ENCODE measurements at places on chromosomes 16 and 17.

DNA sequence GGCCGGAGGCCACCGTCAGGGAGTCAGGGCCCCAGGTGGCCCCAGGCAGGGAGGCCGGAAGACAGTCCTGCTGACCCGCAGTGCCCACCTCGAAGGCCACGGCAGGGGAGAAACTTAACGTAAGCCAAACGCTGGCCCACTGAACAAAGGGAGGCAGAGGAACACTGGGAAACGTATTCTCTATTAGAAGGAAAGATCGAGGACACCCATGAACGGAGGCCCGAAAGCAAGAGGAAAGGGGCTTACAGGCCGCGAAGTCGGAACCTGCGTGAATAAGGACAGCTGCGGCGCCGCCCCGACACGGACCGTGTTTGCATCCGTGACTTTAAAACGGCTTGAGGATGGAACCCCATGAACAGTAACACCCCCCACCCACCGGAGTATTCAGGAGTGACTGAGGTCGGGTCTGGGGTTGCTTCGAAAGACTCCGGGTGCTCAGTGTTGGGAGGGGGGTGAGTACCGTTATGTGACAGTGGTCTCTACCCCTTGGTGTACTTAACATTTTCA is 102.4 kb upstream of the METRNL start:
- no peak overlapping the region for H3K4me3 ChIP-seq
- peaks cover 19% of the 10 kb centered on the region for H3K4me1 ChIP-seq
- no peak overlapping the region for H3K27ac ChIP-seq
- DNase-seq, result no peak
- peaks cover 5% of the 10 kb centered on the region for H3K36me3 ChIP-seq
- no peaks in the 10 kb centered on the region for H3K27me3 ChIP-seq

DNA sequence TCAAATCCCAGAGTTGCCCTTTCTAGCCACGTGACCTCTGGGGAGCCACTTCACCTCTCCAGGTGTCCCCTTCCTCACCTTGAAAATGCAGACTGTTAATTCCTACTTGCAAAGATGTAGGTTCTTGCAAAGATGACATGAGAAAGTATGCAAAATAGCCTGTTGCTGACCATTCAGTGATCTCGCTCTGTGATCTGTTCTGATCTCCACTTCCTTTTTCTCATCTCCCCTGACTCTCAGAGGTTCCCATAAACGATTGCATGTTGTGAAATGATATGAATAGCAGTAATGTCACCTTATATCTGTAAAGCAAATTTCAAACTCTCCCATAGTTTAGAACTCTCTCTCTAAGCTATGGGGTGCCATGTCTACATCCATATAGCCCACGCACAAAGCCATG is 182.3 kb downstream of the TMEM132E start:
- peaks cover 2% of the 10 kb centered on the region for H3K27me3 ChIP-seq
- no peak overlapping the region for H3K27ac ChIP-seq
- no peak overlapping the region for H3K4me3 ChIP-seq
- H3K4me1 ChIP-seq, result no peaks in the 10 kb centered on the region

DNA sequence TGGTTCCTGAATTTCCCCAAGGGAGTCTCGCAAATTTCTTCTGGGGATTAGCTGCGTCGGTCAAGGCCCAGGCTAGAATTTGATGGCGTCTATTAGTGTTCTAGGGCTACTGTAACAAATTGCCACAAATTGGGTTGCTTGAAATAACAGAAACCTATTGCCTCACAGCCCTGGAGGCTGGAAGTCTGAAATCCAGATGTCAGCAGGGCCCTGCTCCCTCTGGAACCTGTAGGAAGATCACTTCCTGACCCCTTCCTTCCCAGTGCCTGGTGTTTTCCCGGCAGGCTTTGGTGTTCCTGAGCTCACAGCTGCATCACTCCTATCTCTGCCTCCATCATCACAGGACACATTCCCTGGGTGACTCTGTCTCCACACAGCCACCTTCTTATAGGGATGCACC is 24.4 kb downstream of the DHRS7C start:
- no peak overlapping the region for H3K4me3 ChIP-seq
- no peak overlapping the region for H3K27ac ChIP-seq
- H3K36me3 ChIP-seq, result no peaks in the 10 kb centered on the region
- DNase-seq, result no peak

DNA sequence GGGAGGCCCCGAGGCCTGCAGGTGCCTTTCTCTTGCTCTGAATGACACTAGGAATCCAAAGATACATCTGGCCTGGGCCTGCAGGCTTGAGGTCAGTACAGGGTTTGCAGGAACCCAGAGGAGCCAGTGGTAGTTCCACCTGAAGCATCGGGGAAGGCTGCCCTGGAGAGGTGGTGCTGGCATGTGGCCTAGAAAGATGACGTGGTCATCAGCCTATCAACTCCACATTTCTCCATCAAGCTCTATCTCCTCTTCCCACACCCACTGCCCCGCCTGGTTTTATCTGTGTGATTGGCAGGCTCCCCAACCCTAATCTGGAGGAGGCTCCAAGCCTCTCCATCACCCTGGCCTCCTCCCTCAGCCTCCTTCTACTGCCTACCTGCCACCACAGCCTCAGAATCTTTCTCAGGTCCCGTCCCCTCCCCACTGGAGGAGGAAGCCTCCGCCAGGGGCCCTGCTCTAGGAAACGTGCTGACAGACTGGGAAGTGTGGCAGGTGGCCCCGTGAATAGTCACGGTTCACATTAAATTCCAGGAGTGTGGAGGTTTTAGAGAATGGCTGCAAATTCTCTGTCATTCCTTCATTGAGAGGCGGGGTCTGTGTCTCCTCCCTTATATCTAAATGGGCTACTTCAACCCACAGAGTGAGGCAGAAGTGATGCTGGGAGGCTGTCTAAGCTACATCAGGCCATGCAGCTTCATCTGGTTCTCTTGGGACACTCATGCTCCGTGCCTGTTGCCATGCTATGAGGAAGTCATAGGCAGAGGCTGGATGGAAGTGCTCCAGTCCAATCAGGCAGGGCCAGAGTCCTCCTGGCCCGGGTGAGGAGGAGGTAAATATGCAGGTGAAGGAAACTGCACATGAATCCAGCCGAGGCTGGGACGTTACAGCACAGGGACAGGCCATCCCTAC is 11.4 kb upstream of the MAP2K3 start:
- peaks cover 15% of the 10 kb centered on the region for H3K4me1 ChIP-seq
- no peaks in the 10 kb centered on the region for H3K27me3 ChIP-seq
- no peaks in the 10 kb centered on the region for H3K36me3 ChIP-seq

GRCh38 chr16:2839650-2840450 is 9.7 kb downstream of the ZG16B start:
- H3K4me3 ChIP-seq, result no peak overlapping the region
- H3K27me3 ChIP-seq, result no peaks in the 10 kb centered on the region
- no peaks in the 10 kb centered on the region for H3K36me3 ChIP-seq
- no peak for DNase-seq
- H3K27ac ChIP-seq, result no peak overlapping the region

Data from activated T-helper 2 cell treated with anti-CD3 and anti-CD28 coated beads, Interferon-gamma antibody, Interleukin-2, Interleukin-4, amounts not matched to agents 10 μg/mL and 5 μg/mL and 100 μg/mL, durations not matched to agents 14 hours and 24 hours and 36 hours (primary cell).